Pancreas (tissue), 10 donors: ENCODE measurements at places on chromosomes 3 and 15. TPM values are rescaled to one million over a fixed set of nuclear protein-coding genes. Genes with fewer than 3 reads are reported as not detected.

Gene MYLK
- 6.0 TPM for polyA plus RNA-seq

Gene AADAC
- polyA plus RNA-seq, result 9.1 TPM

Gene FGD5
- 3.1 TPM for polyA plus RNA-seq

Gene TBC1D23
- polyA plus RNA-seq, result 10.9 TPM

Gene GRK7
- polyA plus RNA-seq, result 0.05 TPM

Gene LMLN
- 4.0 TPM for polyA plus RNA-seq

Gene ZNF501
- polyA plus RNA-seq, result 1.9 TPM

Gene LEKR1
- 1.2 TPM for polyA plus RNA-seq

Gene LIPC
- 2.3 TPM for polyA plus RNA-seq

Gene CD276
- polyA plus RNA-seq, result 26.4 TPM

Gene MAP3K13
- polyA plus RNA-seq, result 17.2 TPM

Gene RASA2
- 3.2 TPM for polyA plus RNA-seq

Gene SQOR
- 22.0 TPM for polyA plus RNA-seq

Gene LOXL1
- polyA plus RNA-seq, result 14.8 TPM

Gene MAGEL2
- polyA plus RNA-seq, result 3.8 TPM

Gene DNAH12
- polyA plus RNA-seq, result 1.7 TPM

Gene DCUN1D1
- 2.8 TPM for polyA plus RNA-seq

Gene PTX3
- polyA plus RNA-seq, result 2.9 TPM

Gene LTF
- polyA plus RNA-seq, result 6.9 TPM

Gene CHRM5
- polyA plus RNA-seq, result not detected

Gene RTP1
- polyA plus RNA-seq, result not detected

Gene LPP
- 9.4 TPM for polyA plus RNA-seq

Gene SPATA12
- polyA plus RNA-seq, result not detected

Gene ECE2
- polyA plus RNA-seq, result 7.7 TPM

Gene HACL1
- polyA plus RNA-seq, result 6.5 TPM

Gene THSD4
- 7.8 TPM for polyA plus RNA-seq

Gene GOLGA8G
- 0.08 TPM for polyA plus RNA-seq

Gene PLCL2
- polyA plus RNA-seq, result 1.8 TPM

Gene DPPA4
- not detected for polyA plus RNA-seq

Gene DISP2
- polyA plus RNA-seq, result 4.1 TPM

Gene CNTN4
- polyA plus RNA-seq, result 2.5 TPM

Gene OSBPL10
- polyA plus RNA-seq, result 0.57 TPM

Gene ARL14
- 4.1 TPM for polyA plus RNA-seq

Gene LMCD1
- polyA plus RNA-seq, result 14.0 TPM

Gene SLC30A4
- polyA plus RNA-seq, result 1.9 TPM

Gene SV2B
- polyA plus RNA-seq, result 2.7 TPM

Gene DUOX1
- polyA plus RNA-seq, result 0.16 TPM

Gene PIERCE2
- polyA plus RNA-seq, result 4.5 TPM

Gene SLC28A2
- polyA plus RNA-seq, result not detected

Gene PRSS50
- polyA plus RNA-seq, result 0.87 TPM

Gene CPEB1
- polyA plus RNA-seq, result 0.68 TPM

Gene CFAP100
- polyA plus RNA-seq, result not detected

Gene PRTG
- polyA plus RNA-seq, result 0.07 TPM
